ENCODE measurements at places on chromosomes 7 and 10. TPM values are rescaled to one million over a fixed set of nuclear protein-coding genes. Genes with fewer than 3 reads are reported as not detected.
A peak's percentile ranks its signal among the peaks of the same experiment; 100 is the strongest.

The C10orf143 gene
- not detected for total RNA-seq

- H3K36me3 ChIP-seq: peaks cover 22% of the 10 kb centered on the region
- no peak overlapping the region for H3K27ac ChIP-seq
- no peaks in the 10 kb centered on the region for H3K4me1 ChIP-seq
- no peaks in the 10 kb centered on the region for H3K27me3 ChIP-seq
Observed at GRCh38 chr7:30069096-30069867, 41.1 kb downstream of the PLEKHA8 start.

The TNS3 gene
- 30.1 TPM for total RNA-seq

GRCh38 chr7:27241189-27242056 is 1.2 kb upstream of the EVX1 start:
- H3K27ac ChIP-seq: no peak overlapping the region
- no peaks in the 10 kb centered on the region for H3K36me3 ChIP-seq
- H3K4me1 ChIP-seq: peaks cover 63% of the 10 kb centered on the region
- DNase-seq: no peak

- DNase-seq: no peak
- H3K27ac ChIP-seq: no peak overlapping the region
- peaks cover 45% of the 10 kb centered on the region for H3K36me3 ChIP-seq
- H3K4me1 ChIP-seq: no peaks in the 10 kb centered on the region
- no peak overlapping the region for H3K4me3 ChIP-seq
Observed at GRCh38 chr10:33180390-33180789, 154.1 kb downstream of the NRP1 start.

DNA sequence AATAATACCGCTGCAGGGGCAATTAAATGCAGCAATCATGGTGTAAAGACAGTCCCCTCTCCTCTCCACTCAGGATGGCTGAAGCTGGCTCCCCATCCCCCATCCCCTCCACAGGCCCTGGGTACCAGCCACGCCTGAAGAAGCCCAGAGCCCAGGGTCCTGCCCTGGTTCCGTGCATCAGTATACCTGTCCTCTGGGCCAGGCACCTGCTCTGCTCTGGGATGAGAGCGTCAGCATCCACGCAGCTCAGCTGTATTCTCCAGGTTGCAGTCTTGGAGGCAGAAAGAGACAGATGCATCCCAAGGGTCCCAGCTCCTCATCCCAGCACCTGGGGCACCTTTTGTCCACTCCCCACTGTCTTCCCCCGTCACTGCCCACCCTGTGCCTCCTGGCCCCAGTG is 233.8 kb downstream of the TCERG1L start:
- no peak for DNase-seq
- peaks cover 14% of the 10 kb centered on the region for H3K27me3 ChIP-seq
- no peaks in the 10 kb centered on the region for H3K4me1 ChIP-seq
- no peaks in the 10 kb centered on the region for H3K36me3 ChIP-seq

- peaks cover 25% of the 10 kb centered on the region for H3K27me3 ChIP-seq
- DNase-seq: no peak
- H3K36me3 ChIP-seq: peaks cover 8% of the 10 kb centered on the region
- peak overlapping the region; percentile 94 for H3K4me3 ChIP-seq
- peaks cover 35% of the 10 kb centered on the region for H3K4me1 ChIP-seq
Observed at GRCh38 chr10:131902211-131902610, 1.4 kb downstream of the PPP2R2D start.

DNA sequence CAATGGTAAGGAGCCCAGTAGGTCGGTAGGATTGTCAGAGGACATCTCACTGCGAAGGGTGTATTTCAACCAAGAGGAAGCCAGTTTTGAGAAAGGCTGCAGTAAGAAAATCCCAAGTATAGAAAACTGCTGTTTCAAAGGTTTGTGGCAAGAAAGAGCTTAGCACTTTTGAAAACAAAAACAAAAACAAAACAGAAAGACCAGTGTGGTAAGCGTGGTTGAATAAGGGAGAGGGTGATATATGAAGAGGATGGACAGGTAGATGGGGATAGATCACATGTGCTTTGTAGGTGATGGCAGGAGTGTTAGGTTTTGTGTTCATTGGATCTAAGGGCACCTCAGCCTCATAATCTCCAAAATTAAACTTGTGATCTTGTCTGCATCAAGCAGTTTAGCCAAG is 141.6 kb upstream of the WNT16 start:
- no peak overlapping the region for H3K27ac ChIP-seq
- H3K4me3 ChIP-seq: no peak overlapping the region
- H3K4me1 ChIP-seq: no peaks in the 10 kb centered on the region
- H3K27me3 ChIP-seq: no peaks in the 10 kb centered on the region

DNA sequence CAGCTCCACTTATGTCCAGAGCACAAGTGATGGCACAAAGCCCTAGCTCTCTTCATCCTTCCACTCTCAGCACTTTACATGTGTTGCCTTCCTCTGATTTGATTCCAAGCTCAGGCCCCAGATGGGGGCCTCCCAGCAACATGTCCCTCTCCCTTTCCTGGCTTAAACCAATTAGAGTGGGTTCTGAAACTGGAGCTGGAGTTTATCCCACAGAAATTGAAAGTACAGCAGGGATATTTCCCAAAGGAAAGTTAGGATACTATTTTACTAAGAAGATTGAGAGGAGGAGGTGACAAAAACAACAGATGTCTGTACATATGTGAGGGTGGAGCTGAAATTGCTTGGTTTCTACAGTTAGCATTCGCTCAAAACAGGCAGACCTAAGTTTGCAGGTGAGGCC is 724.6 kb downstream of the AUTS2 start:
- H3K27ac ChIP-seq: no peak overlapping the region
- no peaks in the 10 kb centered on the region for H3K27me3 ChIP-seq
- DNase-seq: no peak
- H3K4me3 ChIP-seq: no peak overlapping the region

- peak; percentile 6 for DNase-seq
- H3K27ac ChIP-seq: no peak overlapping the region
- no peak overlapping the region for H3K4me3 ChIP-seq
- no peaks in the 10 kb centered on the region for H3K36me3 ChIP-seq
Observed at GRCh38 chr7:71182438-71182935, 50.5 kb downstream of the GALNT17 start.

GRCh38 chr7:98807068-98808048 is 62.5 kb downstream of the TMEM130 start:
- H3K27me3 ChIP-seq: peaks cover 14% of the 10 kb centered on the region
- H3K36me3 ChIP-seq: no peaks in the 10 kb centered on the region
- no peaks in the 10 kb centered on the region for H3K4me1 ChIP-seq
- DNase-seq: peak; percentile 9

The NSUN5 gene
- 20.9 TPM for total RNA-seq

GRCh38 chr10:69759641-69760040 is 42.1 kb upstream of the COL13A1 start:
- no peak for DNase-seq

The KCNMA1 gene
- 102 TPM for total RNA-seq

The CUBN gene
- total RNA-seq: 16.3 TPM

- H3K36me3 ChIP-seq: no peaks in the 10 kb centered on the region
- H3K27ac ChIP-seq: no peak overlapping the region
- peak; percentile 19 for DNase-seq
- peaks cover 60% of the 10 kb centered on the region for H3K27me3 ChIP-seq
Observed at GRCh38 chr7:100966542-100967291, 2.6 kb upstream of the MUC12 start.

DNA sequence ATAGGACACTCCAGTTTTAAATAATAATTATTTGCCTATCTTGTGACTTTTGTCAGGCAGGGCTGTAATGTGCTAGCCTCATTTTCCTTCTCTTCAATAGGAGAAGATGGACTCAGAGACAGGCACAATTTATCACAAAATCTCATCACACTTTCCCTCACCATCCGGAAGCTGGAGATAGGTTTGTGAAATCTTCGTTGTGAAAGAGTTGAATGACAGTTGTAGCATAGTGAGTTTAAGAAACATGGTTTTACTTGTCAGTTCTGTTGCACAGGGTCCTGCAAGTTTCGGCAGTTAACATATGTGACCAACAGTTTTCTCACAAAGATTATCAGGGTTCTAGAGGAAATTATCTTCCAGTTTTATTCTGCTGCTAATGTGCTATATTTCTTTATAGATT is 37.7 kb upstream of the MAP3K8 start:
- no peak overlapping the region for H3K27ac ChIP-seq
- DNase-seq: no peak
- peaks cover 8% of the 10 kb centered on the region for H3K4me1 ChIP-seq
- no peaks in the 10 kb centered on the region for H3K36me3 ChIP-seq
- H3K27me3 ChIP-seq: peaks cover 11% of the 10 kb centered on the region

The RHOBTB1 gene
- total RNA-seq: 9.9 TPM

DNA sequence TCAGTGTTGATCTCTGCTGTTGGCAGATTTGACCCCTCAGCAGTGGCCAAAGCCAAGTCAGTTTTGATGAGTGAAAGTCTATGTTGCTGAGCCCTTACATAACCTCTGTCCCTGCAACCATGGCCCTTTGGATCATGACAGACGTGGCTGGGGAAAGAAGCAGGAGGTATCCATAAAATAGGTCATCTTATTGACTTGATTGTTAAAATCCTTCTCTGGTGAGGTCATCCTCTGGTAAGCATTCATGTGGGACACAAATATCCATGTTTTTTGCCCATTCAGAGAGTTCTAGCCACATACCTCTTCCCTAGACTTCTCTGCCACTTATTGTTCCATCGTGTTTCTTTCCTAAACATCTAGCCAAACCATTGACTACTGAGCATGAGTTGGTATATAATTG is 251.9 kb upstream of the PTER start:
- H3K27ac ChIP-seq: no peak overlapping the region
- H3K27me3 ChIP-seq: no peaks in the 10 kb centered on the region
- no peak for DNase-seq
- no peaks in the 10 kb centered on the region for H3K4me1 ChIP-seq
- no peak overlapping the region for H3K4me3 ChIP-seq

DNA sequence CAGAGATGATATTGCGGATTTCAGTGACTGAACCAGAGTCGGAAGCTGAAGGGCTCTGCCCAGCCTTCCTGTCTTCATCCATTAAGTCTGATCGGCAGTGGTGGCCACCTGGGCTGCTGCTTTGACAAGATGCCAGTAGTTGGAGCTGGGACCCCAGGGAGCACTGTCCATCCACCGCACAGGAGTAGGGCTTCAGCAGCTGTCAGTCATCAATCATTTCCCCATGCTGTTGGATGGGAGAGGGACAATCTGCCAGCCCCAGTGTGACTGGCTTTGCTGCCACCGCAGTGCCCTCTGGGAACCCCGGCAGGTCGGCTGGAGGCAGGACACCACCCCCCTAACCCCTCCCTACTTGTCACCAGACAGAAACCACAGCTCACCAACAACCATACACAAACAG is 23.0 kb upstream of the GPR146 start:
- H3K4me3 ChIP-seq: no peak overlapping the region
- no peak for DNase-seq

DNA sequence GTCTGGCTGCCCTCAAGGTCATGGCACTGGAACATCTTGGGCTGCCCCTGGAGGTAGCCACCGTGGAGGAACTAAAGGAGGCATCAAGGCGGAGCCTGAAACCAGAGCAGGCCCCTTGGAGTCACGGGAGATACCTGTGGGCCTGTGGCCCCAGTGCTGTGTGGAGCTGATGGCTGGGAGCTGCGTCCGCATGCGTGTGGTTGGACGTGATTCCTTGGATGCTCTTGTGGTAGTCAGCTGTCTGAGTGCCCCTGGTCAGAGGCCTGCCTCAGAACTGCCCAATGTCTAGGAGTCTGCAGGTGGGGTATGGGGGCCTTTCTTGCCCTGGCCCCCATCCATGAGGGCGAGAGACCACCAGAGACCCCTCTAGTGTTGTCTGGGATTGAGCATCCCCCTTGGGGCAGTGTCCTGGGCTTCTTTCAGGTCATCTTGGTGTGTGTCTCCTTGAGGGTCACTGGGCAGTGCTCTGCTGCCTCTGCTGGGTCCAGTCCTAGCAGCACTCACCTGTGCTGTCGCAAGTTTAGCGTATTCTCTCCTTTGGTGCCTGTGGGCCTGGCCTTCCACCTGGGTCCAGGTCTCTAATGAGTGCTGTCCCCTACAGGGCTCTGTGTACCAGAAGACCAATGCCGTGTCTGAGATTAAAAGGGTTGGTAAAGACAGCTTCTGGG is 8.1 kb downstream of the PGAM2 start:
- no peak for DNase-seq
- H3K4me3 ChIP-seq: no peak overlapping the region
- no peaks in the 10 kb centered on the region for H3K27me3 ChIP-seq
- no peak overlapping the region for H3K27ac ChIP-seq
- H3K36me3 ChIP-seq: peaks cover 65% of the 10 kb centered on the region

GRCh38 chr10:48605786-48606529 is 1.1 kb upstream of the ARHGAP22 start:
- H3K27ac ChIP-seq: no peak overlapping the region
- peaks cover 14% of the 10 kb centered on the region for H3K27me3 ChIP-seq
- H3K4me3 ChIP-seq: no peak overlapping the region
- peaks cover 21% of the 10 kb centered on the region for H3K4me1 ChIP-seq

DNA sequence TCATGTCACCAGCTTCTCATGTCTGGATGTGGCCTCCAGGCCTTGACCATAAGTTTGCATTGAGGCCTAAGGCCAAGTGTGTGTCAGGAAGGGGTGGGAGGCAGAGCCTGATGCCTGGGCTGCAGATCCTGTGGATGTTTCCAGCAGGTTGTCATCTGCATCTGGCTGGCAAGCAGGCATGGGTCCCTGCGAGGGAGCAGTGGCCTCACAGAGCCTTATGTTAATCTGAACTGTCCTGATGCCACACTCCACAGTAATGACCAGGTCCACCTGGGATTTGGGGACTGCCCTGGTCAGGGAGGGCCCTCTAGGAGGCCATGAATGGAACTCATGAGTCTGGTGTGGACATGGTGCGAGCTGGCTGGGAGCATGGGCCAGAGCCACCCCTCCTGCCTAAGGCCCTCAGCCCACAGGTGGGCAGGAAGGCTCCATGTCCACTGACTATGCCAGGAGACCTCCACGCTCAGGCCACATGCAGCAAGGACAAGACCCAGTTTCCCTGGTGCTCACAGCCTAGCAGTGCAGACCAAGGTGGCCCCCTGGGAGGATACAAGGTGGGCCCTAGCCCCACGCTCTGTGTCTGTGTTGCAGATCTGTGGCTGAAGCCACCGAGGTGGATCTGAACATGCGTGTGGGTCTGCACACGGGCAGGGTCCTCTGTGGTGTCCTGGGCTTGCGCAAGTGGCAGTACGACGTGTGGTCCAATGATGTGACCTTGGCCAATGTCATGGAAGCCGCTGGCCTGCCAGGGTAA is 83.1 kb downstream of the ADCY1 start:
- no peaks in the 10 kb centered on the region for H3K4me1 ChIP-seq
- H3K27ac ChIP-seq: no peak overlapping the region
- no peaks in the 10 kb centered on the region for H3K27me3 ChIP-seq
- H3K4me3 ChIP-seq: no peak overlapping the region
- DNase-seq: peak; percentile 22
